Chondrocyte (in vitro differentiated cells): ENCODE measurements at places on chromosomes 6 and 20. TPM values are rescaled to one million over a fixed set of nuclear protein-coding genes. Genes with fewer than 3 reads are reported as not detected.

DNA sequence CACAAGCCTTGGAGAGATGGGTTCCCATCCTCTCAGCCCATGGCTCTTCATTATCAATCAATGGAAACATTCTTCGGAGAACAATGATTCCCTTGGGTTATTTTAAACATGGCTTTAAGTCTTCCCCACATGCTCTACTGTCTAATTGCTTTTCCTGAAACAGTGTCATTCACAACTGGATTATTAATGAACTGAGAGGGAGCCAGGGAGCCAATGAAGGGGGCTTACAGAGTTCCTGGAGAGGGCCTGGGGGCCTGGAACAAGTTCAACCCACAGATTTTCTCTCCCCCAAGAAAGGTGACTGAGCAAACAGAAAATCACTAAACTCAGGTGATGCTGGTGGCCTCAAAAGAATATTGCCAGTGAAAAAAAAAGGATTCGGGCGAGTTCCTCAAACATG lies 1.3 kb upstream of the PPP1R16B start:
- DNase-seq, result no peak

Gene EPHA7
- total RNA-seq, result 55.4 to 83.5 TPM (median 55.4 TPM) in 3 replicates

DNA sequence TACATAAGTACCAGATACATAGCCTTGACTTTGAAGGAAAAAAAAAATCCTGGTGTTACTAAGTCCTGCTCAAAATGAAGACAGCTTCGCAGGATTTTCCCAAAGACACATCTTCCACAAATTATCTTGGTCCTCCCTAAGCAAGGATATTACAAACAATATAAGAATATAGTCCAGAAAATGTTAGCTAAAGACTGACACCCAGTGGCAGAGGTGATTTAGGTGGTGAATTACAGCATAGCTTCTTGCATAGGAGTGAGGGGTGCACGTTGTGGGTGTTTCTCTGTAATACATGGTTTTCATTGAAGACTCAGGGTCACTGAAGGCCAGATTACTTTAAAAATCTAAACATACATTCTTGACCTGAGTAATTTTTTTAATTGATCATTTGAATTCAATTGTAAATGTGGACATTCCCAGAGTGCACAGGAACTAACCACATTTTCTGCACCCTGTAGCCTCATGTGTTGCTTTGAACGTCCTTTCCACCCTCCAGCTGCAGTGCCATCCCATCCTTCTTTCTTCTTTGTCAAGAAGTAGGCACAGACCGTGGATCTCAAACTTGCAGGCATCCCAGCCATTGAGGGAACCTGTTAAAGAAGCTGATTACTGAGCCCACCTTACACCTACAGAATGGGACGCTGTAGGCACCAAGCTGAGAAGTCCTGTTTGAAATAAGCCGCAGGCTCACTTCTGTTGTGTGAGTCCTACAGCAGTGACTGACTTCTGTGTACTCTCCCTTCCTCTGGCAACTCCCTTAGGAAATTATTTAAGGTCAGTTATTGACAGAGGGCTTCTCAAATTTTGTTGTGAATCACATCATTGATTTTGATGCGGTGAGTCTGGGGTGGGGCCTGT lies 102.6 kb downstream of the PERP start:
- no peak for DNase-seq

GRCh38 chr6:32785781-32786533 lies 22.6 kb upstream of the HLA-DQB2 start:
- DNase-seq, result no peak

GRCh38 chr20:1287306-1287705 lies 21.2 kb downstream of the SNPH start:
- no peak for DNase-seq

Gene ADAM33
- 4.1 to 13.1 TPM (median 12.2 TPM) in 3 replicates for total RNA-seq

Gene SOX18
- total RNA-seq, result 2.1 to 2.8 TPM (median 2.3 TPM) in 3 replicates

DNA sequence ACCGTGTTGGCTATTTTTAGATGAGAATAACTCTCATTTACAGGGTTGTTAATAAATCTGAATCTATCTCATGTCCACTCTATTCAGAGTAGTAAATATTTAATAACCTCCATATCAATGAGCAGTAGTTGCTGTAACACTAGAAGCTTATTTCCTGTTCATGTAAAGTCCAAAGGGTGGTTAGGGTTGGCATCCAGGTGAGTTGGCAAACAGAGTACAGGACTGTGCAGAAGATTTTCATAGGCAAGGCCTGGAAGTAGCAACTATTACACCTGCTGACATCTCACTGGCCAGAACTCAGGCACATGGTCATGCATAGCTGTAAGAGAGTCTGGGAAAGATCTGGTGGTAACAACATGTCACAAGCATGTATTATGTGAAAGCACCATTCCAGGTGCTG lies 147.5 kb downstream of the PHF3 start:
- no peak for DNase-seq

DNA sequence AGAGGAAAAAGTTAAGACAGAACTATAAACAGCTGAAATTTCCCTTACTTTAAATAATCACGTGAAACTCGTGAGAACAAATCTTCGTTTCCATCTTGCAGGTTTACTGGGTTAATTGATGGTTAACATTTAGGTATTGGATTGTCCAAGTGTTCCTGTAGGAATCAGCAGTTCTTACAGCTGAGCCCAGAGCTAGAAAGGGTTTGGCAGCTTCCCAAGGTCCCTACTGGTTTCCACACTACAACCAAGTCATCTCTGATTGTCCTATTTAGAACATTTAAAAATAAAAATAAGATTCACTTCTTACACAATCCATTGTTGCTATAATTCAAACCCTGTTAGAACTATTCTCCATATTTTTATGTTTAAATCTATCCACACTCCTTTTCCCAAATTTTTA lies 15.8 kb downstream of the MPC1 start:
- DNase-seq, result no peak

- DNase-seq, result no peak
These were observed 59.9 kb downstream of the ENPP1 start for GRCh38 chr6:131867744-131868143.

- no peak for DNase-seq
These were observed 8.8 kb downstream of the PKIG start for GRCh38 chr20:44590980-44591778.

GRCh38 chr6:166542580-166542912 lies 43.9 kb downstream of the RAMACL start:
- no peak for DNase-seq

- no peak for DNase-seq
These were observed 30.1 kb upstream of the FAM83D start for GRCh38 chr20:38896009-38896594.

Gene MCHR2
- total RNA-seq, result not detected in 3 replicates

Gene PGC
- not detected in 3 replicates for total RNA-seq

GRCh38 chr6:139549561-139550070 lies 175.2 kb upstream of the CITED2 start:
- DNase-seq, result no peak

GRCh38 chr6:41759106-41759904 lies 12.1 kb upstream of the PGC start:
- DNase-seq, result no peak

- no peak for DNase-seq
These were observed 81.5 kb downstream of the RTN4IP1 start for GRCh38 chr6:106547601-106548453.

Gene GGTLC1
- total RNA-seq, result not detected in 3 replicates

DNA sequence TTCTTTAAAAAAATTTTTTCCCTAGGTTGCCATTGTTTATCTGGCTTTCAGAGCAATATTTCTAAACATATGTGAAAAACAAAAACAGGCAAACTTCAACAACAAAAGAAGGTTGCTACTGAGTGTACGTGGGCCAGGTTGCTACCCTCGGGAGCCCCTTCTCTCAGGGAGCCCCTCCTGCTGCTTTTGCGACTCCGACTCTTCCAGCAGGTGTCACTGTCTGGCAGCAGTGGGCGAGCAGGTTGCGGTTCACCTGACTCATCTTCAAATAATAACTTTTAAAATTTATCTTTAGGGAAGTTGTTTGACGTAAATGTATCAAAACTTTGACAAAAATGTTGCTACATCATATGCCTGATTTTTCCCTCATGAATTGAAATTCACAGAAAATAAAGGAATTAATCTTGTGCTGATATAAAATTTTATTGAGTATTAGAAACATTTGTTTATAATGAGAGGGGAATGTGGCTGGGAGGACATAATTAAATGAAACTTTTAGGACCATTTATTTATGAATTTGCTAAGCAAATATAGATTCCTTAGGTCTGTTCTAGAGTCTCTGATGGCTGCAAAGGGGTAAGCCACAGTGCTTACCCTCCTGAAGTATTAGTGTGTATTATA lies 138.8 kb downstream of the HIVEP1 start:
- DNase-seq, result no peak

Gene RBM38
- 10.8 to 12.0 TPM (median 11.2 TPM) in 3 replicates for total RNA-seq

- no peak for DNase-seq
These were observed 126.5 kb upstream of the ESR1 start for GRCh38 chr6:151680846-151681432.

GRCh38 chr6:15429141-15430110 lies 183.6 kb downstream of the JARID2 start:
- no peak for DNase-seq

Gene CTAGE9
- not detected in 3 replicates for total RNA-seq

Gene MYL9
- total RNA-seq, result 237 to 1,930 TPM (median 1,885 TPM) in 3 replicates

DNA sequence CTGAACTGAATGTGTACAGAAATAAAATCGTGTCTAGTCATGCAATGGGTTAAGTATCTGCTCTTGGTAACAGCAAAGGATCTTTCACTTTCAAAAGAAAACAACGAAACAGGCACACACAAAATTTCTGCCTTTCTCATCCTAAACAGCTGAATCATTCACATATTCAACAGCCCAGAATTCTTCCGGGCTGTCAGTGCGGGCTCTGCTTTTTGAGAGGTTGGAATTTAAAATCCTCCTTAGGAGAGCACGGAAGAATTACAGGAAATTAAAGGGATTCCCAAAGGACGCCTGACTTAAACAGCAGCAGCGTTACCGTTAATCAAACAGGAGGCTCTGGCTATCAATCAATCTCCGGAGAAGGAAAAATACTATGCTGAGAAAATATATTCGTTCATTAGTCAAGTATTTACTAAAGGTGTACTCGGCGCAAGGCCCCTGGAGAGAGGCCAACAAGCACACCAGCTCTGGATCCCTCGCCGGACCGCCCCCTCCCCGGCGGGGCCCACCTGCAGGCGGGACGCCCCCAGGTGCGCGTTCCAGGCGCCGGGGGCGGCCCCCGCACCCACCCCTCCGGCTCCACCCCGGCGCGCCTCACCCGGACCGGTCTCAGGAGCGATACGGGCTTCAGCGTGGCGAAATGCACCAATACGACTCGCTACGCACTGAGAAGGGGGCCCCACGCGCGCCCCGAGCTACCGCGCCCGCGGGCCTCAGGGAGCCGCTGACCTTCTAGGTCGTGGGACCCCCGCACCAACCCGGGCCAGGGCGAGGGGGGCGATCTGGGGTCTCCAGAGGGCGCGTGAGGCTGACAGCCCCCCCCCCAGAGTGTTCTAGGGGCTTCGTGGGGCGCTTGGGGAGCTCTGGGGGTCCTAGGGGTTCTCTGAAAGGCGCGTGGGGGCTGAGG lies 1.0 kb downstream of the NAPB start:
- DNase-seq, result no peak

- DNase-seq, result no peak
These were observed 17.5 kb upstream of the SLC22A2 start for GRCh38 chr6:160276126-160276525.

DNA sequence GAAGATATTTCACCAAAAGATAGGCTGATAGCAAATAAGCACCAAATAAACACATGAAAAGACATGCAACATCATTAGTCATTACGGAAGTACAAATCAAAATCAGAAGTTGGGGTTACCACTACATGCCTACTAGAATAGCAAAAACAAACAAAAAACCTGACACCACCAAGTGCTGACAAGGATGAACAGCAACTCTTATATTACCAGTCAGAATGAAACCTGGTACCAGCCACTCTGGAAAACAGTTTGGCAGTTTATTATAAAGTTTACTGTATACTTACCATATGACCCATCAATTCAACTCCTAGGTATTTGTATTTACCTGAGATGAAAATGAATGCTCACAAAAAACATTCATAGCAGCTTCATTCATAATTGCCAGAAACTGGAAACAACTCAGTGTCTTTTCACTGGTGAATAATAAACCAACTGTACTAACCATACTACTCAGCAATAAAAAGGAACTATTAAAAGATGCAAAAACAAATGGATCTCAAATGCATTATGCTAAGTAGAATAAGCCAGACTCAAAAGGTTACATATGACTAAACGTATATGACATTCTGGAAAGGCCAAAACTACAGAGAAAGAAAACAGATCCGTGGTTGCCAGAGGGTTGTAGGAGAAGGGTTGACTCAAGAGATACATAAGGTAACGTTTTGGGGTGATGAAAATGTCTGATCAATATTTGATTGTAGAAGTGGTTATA lies 33.0 kb downstream of the NUP153 start:
- DNase-seq, result no peak

Gene VIP
- not detected in 3 replicates for total RNA-seq

GRCh38 chr6:76644231-76644630 lies 571.8 kb upstream of the IMPG1 start:
- no peak for DNase-seq
